ENCODE measurements at places on chromosomes 4 and X.

DNA sequence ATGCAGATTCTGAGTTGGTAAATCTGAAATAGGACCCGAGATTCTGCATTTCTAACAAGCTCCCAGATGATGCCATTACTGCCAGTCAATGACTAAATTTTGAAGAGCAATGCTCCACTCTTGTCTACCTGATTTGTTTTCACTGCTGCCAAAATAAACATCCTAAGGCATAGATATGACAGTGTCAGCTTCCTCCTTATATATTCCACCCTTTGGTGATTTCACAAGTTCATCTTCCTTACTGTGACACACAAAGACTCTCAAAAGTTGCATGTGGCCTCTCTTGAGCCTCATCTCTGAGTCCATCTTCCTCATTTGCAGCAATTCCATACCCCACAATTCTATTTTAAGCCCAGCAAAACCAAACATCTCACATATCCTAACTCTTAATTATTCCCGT, 110.9 kb downstream of the FBXW7 start:
- DNase-seq = no peak

DNA sequence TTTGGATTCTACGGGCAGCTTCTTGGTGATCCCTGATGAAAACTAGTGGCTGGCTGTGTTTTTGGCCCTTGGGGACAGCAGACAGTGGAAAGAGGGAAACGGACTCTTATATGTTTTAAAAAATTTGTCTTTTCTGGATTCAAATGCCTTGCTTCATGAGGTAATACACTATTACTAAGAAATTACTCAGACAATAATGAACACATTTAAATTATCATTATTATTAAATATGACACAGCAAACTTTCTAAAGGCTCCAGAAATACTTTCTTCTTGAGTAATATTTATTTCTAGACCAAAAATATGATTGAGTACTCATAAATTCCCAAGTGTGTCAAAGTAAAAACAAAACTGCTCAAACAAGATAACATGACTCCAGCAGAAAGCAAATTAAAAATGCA, 520.7 kb upstream of the AADAT start:
- no peak for DNase-seq

GRCh38 chrX:39869846-39870601, 227.7 kb downstream of the BCOR start:
- peak; percentile 55 for DNase-seq

DNA sequence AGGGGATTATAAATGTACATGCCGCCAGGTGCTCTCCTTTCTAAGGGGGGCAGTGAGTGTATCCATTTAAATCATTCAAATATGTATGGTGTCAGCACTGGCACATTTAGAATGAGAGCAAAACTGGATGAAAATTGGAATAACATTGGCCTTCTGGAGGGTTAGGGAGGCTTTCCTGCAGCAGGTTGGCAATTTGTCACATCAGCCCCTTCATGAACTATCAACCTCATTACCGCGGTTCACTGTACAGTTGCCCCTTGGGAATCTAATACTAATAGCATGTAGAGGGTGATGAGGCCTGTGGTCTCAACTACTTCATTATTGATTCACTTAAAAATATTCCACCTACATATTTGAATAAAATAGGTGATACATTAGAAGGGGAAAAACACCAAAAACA, 117.9 kb downstream of the PDHA2 start:
- DNase-seq = no peak

DNA sequence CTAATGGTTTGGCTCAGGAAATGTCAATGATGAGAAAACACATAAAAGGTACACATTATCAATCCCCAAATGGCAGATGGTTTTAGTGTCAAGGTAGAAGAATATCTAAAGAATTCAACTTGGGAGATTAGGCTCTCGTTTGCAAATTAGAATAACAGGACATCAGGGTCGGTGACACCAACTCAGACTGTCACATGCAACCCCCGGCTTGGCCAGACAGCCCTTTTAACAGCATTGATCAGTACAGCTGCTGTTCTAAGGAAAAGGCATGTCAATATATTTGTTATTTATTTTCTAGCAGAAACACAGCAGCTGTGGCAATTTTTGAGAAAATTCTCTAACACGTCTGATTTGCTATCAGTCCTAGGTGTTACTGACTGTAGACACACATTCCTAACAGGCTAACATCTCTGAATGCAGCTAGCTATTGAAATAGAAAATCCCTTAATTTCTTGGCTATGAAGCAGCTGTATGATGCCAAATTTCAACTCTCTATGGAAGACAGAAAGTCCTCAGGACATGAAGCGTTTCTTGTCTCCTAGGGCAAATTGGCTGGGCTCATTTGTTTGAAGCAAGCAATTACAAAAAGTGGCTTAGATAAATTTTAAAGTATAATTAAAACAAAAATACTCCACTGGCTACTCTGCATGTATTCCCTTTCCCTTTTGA, 269.0 kb upstream of the CXXC4 start:
- DNase-seq = no peak

GRCh38 chr4:108651014-108651791, 804 bp downstream of the OSTC start:
- no peak for DNase-seq

DNA sequence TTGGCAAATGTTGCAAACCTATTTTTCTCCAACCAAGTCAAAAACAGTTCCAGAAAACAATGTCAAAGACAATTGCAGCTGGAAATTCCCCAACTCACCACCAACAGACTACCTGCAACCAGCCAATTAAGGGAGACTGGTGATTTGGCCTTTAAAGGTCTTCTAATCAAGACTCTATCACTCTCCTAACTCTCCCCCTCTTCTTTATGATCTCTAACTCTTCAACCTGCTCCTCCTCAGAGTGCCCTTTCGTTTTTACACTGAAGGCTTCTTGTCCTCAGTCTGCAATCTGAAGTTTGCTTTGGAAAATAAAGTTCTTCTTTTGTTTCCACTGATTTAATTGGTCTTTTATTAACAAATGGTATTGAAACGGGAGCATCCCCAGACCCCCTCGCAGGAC, 203.9 kb downstream of the TECRL start:
- DNase-seq = no peak

GRCh38 chr4:10590896-10591295, 93.7 kb downstream of the CLNK start:
- DNase-seq = no peak

DNA sequence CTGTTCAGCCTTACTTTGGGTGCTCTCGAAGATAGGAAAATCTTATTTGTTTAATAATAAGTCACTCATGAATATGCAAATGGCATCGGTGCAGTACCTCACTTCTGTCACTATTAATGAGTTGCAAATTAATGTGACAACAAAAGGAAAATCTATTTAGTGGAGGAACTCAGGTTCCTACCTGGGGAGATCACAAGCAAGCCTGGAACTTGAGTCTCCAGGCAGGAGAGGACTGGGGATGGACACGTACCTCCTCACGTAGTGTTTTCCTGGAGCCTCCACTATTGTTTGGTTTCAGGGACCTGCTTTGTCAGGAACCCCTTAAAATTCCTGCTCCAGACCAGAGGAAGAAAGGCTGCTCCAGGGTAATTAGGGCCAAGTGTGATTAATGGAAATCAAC, 82.1 kb downstream of the BCOR start:
- DNase-seq = no peak

GRCh38 chr4:167642250-167642649, 408.0 kb upstream of the SPOCK3 start:
- no peak for DNase-seq

DNA sequence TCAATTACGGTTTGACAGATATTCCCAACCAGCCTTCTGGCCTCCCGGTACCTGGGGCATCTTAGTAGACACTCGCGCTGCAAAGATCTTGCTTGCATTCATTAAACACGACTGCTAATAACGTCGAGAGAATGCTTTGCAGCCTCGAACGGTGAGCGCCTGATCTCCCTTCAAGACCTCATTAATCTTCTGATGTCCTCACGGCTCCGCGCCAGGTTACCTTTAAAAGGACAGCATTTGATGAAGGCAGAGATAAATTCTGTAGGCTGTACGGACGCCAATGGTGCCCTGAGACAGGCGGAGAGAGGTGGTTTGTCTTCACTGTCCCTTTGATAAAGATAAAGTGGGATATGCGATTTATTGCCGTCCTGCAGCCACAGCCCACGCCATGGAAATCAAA, 64.2 kb downstream of the SHOX start:
- no peak for DNase-seq

DNA sequence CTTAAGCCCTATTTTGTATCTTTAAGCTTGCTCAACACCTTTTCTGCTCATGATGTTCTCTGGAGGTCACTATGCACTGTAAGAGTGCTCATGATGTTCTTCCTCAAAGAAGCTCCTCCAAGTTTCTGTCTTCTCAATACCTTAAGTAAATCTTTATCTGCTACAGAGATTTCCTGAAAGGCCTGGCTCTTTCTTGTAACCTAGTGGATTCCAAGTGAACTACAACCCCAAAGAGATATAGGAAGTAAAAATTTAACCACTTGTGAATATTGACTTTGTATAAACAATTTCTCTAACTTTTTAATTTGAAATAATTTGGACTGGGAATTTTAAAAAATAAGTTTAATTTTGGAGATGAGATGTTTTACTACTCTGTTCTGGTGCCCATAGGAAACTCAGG, 39.3 kb upstream of the XK start:
- no peak for DNase-seq

DNA sequence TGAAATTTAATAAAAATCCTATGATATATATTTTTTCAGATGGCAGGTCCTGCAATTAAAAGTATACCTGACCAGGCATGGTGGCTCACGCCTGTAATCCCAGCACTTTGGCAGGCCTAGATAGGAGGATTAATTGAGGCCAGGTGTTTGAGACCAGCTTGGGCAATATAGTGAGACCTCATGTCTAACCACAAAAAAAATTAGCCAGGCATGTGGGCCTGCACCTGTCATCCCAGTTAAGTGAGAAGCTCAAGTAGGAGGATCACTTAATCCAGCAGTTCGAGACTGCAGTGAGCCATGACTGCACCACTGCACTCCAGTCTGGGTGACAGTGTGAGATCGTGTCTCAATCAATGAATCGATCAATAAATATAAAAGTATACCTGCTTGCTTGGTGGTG, 2.5 kb downstream of the OCIAD2 start:
- no peak for DNase-seq

DNA sequence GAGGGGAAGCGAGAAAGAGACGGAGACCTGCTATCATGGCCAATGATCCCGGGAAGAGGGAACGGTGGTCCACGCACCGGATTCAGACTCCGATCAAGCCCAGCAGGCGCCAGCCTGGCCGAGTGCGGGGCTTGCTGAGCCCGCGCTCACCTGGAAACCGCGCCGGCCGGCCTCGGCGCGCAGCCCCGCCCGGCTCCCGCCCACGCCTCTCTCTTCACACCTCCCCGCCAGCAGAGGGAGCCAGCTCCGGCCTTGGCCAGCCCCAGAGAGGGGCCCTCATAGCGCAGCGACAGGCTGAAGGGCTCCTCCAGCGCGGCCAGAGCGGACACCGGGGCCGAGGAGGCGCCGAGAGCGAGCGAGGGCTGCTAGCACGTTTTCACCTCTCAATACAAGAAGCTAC, 36.8 kb upstream of the SPANXN2 start:
- DNase-seq = no peak

DNA sequence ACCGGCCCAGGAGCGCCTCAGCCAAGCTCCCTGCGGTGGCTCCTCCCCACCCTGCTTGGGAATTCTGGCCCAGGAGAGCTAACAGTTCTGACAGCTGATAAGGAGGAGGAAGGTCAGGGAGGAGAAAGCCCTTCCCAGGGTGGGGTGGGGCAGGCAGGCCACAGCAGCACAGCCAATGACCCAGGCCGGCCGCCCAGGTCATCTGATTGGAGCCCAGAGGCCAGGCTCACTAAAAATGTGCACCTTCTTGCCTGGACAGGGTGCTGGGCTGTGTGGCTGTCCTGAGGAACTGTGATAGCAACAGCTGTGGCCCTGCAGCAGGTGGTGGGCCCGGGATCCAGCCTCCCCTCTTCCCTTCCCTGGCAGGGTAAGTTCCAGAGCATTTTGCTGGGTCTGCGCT, 17.2 kb upstream of the SH3TC1 start:
- no peak for DNase-seq

- DNase-seq = no peak
These were observed 581.9 kb upstream of the PITX2 start for GRCh38 chr4:111204797-111205196.

- DNase-seq = no peak
These were observed 82.4 kb downstream of the RAP1GDS1 start for GRCh38 chr4:98343626-98344025.

DNA sequence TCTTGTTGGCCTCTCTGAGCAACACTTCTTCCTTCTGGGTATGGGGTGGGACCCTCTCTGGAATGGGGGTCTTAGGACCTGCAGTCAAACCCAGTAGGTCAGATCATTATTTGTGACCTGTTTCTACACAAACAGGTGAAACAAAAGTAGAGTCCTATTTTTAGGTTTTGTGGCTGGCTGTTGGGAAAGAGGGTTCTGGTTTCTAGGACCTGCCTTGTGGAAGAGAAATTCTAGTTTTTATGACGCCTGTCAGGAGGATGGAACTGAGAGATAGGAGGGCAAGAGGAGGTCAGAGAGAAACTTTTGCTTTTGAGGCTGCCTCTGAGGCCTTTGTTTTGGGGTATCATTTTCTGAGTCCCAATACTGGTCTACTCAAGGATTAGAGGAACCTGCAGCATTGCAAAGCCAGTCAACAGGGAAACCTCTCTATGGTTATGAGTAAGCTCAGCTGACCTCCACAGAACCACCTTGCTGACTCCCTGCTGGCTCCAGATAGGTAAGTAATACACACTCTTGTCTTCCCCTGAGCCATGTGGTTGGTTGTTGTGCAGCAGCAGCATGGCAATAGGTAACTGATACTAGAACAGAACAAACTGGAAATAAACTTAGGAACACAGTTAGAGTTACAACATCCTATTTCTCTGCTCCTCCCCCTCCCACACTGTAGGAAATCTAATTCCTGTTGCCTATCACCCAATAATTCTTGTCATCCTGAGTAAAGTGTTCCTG, 114.7 kb upstream of the VCX3B start:
- no peak for DNase-seq

DNA sequence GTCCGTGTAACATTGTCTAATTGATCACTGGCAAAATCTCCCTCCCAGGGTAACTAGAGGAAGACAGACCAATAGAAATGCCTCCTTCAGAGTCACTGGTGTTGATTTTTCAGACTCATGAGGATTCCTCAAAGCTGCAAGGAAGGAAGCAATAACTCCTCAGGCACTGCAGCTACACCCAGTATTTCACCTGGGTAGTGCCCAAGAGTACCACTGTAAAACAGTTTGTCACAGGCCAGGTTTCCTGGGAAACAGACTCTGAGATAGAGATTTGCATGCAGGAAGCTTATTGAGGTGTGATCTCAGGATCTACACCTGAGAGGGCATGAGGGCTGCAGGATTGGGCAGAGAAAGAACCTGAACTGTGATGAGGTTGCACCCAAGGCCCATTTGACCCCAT, 240.7 kb upstream of the ATP6AP2 start:
- DNase-seq = no peak
